GM19239 (cell line): ENCODE measurements at places on chromosomes 7 and 10.

DNA sequence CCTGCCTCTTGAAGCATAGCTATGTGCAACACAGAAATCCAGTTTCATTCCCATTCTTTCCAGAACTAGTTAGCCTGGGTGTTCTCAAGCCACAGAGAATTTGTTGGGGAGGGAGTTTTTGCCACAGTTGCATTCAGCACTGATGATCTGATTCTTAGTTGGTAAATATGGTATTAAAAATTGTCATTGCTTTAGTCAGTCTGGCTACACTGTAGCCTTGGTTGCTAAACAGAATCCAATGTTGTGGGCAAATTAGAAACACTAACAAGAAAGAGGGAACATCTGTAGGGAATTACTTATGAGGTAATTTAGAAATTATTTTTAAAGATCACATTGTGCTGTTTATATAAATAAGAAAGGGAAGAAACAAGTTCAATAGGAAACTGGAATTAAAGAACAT, 57.0 kb upstream of the CC2D2B start:
- DNase-seq = no peak

DNA sequence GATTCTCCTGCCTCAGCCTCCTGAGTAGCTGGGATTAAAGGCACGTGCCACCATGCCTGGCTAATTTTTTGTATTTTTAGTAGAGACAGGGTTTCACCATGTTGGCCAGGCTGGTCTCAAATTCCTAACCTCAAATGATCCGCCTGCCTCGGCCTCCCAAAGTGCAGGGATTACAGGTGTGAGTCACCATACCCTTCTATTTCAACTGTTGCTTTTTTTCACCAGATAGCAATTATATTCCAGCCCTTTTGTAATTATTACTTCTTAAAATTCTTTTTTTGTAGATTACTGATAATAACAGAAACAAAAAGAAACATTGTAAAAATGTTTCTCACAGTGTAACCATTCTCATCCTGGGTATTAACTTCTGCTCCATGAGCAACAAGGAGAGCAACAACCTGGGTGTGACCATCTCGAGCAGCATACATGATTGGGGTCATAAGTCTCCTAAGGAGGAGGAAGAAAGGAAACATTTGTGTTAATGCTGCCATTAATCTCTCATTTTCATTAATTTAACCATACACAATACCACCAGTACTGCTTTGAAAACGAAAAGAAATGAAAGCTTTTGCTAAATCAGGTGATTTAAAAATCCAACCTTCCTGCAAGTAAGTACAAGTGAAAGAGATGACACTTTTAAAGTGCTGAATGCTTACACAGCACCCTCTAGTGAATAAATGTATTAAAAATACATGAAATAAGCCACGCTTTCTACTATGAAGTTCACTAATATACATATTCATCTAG, 41.8 kb downstream of the ASZ1 start:
- DNase-seq = no peak

DNA sequence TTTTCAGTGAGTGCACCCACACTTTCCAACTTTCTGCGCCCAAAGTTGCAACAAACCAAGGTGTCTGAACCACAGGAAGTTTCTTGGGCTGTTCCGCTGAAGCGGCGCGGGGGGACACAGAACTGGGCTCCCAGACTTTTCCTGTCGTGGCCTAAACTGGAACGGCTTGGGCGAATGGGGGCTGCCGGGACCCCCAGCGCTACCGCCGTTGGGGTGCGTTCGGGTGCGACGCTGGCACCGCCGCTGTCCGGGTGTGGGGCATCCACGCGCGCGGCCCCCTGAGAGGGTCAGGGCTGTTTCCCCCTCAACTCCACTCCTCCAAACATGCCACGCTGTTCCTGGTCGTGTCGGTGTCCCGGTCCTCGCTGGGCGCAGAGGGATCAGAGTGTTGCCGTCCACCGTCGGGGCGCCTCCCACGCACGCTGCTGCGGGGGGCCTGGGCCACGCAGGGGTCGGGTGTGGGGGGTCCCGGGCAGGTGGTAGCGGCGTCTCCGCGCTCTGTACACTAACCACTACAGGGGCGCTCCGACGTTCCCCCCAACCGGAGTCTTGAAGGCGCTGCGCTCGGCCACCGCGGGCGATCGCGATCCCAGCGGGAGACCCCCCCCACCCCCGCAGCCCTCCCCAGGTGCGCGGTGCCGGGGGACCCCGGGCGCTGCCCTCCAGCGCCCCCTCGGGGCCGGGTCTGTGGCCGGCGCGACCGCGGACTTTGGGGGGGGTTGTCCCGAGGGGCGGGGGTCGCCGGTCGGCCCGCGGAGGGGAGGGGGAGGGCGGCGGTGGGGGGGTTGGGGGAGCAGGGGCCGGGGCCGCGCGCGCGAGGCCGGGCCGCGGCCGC, 2.2 kb upstream of the CUX1 start:
- peak; percentile 43 for DNase-seq

GRCh38 chr10:6778992-6779701, 199.1 kb upstream of the PRKCQ start:
- no peak for DNase-seq

- DNase-seq = peak; percentile 9
Observed at GRCh38 chr7:95476904-95477594, 8.7 kb upstream of the ASB4 start.

- no peak for DNase-seq
Observed at GRCh38 chr7:102012941-102013461, 195.6 kb downstream of the CUX1 start.

DNA sequence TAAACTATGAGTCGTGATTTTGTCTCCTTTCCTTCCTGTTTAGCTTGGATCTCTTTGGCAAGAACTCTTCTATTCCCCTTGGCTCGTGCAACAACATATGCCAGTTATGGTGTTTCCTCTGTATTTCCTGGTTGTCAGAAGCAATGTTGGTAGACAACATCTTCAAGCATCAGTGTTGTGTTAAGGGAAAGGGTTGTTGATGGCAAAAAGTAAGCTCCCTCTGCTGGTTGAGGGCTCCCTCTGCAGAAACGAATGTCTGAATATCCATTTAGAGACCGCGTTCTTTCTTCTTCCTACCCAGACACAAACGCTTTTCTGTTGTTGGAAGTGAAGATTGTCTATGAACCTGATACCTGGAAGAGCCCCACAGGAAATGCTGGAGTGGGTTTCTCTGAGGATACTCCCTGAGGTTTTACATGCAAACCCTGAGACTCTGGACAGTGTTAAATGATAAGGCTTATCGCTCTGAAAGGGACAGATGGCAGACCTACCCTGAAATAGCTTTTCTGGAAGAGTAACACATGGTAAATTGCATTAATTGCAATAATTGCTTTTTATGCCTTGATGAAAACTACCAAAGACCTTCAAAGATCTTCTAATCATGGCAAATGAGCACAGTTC, 23.5 kb upstream of the C1QL3 start:
- DNase-seq = peak; percentile 34

- no peak for DNase-seq
Observed at GRCh38 chr7:94161476-94161875, 157.3 kb upstream of the BET1 start.

GRCh38 chr10:46079831-46080585, 33.9 kb upstream of the MSMB start:
- DNase-seq = no peak

GRCh38 chr10:132270721-132271457, 36.9 kb downstream of the STK32C start:
- DNase-seq = no peak

GRCh38 chr7:110387689-110388088, 703.2 kb upstream of the LRRN3 start:
- DNase-seq = no peak

DNA sequence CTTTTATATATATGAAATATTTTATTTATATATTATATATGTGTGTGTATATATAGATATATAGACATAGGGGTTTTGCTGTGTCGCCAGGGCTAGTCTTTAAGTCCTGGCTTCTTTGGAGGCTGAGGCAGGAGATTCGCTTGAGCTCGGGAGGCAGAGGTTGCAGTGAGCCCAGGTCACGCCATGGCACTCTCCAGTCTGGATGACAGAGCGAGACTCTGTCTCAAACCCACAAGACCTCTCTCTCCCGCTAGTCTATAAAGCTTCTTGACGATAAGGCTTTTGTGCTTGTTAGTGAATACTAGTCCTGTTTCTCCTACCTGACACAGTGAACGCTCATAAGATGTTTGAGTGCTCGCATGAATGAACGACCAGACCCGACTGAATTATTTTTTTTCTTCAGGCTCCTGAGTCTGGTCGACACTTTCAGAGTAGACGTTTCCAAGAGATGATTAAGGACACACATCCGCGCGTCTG, 577 bp upstream of the DDX21 start:
- DNase-seq = peak; percentile 28

- no peak for DNase-seq
Observed at GRCh38 chr10:72800000-72800740, 93.4 kb upstream of the OIT3 start.

DNA sequence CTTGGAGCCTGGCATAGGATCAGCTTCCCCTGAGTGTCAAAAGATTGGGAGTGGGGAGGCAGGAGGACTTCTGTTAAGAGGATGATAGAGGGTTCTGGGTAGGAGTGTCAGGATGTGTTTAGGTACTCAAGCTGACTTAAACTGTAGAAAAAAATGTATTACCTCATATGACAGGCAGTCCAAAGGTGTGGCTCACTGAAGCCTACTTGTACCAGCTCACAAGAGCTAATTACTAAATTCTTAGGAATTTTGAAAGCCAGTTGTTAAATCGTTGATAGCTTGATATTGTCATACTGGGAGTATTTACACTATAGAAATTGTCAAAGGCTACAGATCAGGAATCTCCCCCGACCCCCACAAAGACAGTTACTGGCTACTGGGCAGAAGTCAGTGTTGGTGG, 32.1 kb downstream of the FAS start:
- no peak for DNase-seq

DNA sequence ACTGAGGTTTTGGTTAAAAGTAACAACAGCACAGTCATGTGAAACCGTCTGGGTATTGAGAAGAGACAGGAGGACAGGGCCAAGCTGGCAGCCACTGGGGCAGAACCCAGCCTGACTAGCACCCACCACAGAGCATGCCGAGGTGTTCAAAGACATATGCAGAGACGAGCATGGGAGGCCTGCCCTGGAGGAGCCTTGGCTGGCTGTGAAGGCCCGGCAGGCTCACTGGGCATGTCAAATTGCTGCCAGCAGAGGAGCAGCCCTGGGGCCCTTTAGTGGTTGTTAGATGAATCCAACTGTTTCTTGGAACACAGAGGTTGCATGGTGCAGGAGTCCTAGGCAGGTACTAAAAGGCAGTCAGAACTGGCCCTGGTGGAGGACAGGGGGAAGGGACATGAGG, 5.0 kb upstream of the GDF2 start:
- DNase-seq = no peak

- DNase-seq = no peak
Observed at GRCh38 chr10:117536072-117536865, 6.3 kb upstream of the EMX2 start.

DNA sequence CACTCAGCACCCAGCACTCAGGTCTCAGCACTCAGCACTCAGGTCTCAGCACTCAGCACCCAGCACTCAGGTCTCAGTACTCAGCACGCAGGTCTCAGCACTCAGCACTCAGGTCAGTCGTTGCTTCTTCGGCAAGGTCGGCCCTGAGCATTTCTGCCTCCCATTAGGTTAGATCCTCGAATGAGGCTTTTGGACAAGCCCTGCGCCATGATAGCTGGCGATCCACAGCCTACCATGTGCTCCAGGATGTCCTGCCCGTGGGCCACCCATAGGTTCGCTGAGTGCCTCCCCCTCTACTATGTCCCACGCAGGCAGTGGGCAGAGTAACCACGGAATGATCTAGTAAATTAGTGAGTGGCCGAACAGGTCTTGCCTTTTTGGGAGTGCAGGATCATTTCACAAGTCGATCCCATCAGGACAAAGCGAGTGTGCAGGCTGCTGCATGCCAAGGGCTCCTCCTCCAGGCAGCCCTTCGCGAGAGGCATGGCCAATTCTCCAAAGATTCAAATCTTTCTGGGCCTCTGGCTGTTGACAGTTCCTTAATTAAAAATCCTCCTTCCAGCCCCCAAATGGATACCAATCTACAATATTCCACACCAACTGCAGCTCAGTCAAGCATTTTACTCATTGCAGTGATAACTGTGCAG, 206.3 kb downstream of the ADARB2 start:
- DNase-seq = no peak

DNA sequence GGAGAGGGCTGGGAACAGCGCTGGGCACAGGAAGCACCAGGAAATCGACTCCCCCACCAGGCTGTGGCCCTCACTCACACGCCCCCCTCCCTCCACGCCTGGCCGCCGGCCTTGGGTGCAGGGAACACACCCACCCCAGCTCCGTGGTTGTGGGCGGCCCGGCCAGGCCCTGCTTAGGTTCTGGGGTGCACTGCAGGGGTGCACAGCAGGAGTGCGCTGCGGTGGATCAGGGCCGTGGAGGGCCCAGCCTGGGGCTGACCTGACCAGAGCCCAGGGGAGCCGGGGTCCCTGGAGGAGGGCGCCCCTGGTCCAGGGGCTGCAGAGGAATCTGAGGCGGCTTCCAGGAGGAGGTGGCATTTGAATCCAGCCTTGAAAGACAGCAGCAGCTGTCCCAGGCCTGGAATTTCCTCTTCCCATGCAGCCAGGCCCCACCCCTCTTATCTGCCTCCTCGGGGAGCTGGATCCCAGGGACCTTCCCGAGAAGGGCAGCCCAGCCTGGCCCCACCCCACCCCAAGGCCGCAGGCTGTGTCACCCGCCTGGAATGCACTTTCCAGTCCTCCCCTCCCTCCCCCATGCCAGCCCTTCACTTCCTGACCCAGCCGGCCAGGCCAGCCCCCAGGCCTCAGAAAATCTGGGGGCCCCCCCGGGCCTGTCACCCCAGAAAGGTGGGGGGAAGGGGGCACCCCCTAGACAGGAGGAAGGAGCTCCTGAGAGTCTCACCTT, 18.4 kb upstream of the PDGFA start:
- DNase-seq = no peak

- DNase-seq = no peak
Observed at GRCh38 chr10:24415455-24416125, 206.7 kb downstream of the KIAA1217 start.
